ENCODE measurements at places on chromosomes 16 and 17.
A peak's percentile ranks its signal among the peaks of the same experiment; 100 is the strongest.

- no peak for DNase-seq
Observed at GRCh38 chr17:59558953-59559352, 6.5 kb upstream of the DHX40 start.

DNA sequence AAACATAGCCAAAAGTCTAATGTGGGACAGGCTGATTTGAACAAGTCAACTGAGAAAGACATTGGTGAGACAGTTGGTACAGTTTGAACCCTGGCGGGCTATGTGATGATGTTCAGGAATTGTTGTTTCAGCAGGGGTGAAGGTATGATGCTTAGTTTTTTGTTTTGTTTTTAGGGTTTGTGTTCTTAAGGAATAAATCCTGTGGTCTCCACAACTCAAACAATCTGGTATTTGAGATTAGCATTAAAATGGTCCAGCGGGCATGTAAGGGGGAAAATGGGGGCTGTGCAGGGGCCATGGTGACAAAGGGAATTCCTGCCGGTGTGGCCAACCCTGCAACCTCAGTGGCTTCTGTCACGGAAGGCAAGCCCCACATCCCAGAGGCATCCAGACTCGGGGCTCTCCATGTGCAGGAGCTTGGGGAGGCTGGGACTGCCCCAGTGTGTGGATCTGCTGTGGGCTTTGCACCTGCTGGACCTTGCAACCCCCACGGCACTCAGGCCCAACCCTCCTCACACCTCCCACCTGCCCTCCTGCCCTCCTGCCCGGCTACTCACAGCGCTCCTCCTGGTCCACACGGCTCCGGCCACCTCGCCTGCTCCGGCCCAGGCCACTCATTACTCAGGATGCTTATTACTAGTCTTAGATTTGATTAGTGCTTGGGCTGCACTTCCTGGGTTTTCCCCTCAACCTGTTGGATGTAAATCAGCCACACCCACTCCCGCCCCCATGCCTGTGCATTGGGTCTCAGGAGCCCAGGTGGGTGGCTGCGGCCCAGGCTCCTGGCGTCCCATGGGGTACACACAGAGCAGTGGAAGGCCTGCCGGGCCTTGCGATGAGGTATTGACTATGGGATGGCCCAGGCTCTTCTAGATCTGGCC is at the start of gene TNFRSF13B:
Gene TNFRSF13B, minus strand, starts transcription at position 661 of the 881 bp plus-strand sequence. Its CDS starts 43 bp downstream, at position 618.
- no peak for DNase-seq

GRCh38 chr16:66289051-66289680 is 77.3 kb upstream of the CDH5 start:
- DNase-seq = no peak

DNA sequence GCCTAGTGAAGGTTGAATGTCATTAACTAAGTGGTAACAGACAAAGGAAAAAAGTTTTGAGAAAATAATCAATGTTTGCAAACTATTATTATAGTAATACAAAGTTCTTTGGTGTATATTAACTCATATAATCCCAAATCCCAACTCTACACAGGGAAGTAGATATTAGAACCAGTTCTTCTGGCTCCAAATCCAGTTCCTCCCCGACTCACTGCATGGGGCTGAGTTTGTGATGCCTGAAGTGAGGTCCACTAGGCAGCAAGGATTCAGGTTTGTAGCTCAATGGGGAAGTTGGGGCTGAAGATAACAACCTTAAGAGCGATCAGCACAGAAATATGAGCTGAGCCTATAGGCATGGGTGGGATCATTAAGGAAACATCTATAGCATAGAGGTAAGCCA is 5.6 kb upstream of the SYNRG start:
- no peak for DNase-seq

GRCh38 chr17:9907883-9908648 is 3.0 kb upstream of the RCVRN start:
- DNase-seq = no peak

- DNase-seq = no peak
Observed at GRCh38 chr16:974611-975261, 4.0 kb upstream of the LMF1 start.

GRCh38 chr16:983044-984030 is 1.8 kb downstream of the SOX8 start:
- DNase-seq = peak; percentile 67

DNA sequence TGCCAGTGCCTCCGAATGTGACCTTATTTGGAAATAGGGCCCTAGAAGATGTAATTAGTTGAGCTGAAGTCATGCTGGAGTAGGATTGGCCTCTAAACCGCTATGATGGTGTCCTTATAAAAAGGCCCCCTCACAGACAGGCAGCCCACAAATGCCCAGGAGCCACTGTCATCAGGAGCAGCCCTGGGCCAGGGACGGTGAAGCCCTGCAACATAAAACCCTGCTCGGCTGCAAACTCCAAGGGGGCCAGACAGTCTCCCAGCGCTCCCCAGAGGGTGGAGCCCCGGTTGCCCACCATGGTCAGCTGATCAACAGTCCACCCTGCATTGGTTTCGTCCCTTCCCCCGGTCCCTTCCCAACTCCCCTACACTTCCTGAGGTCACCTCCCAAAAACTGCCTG is 351.7 kb downstream of the FOXL1 start:
- no peak for DNase-seq

GRCh38 chr16:82639666-82640336 is 13.0 kb downstream of the CDH13 start:
- no peak for DNase-seq

GRCh38 chr17:49028271-49028670 is 31.1 kb downstream of the IGF2BP1 start:
- DNase-seq = no peak

- no peak for DNase-seq
Observed at GRCh38 chr16:58614212-58614611, 15.4 kb downstream of the CNOT1 start.

- DNase-seq = no peak
Observed at GRCh38 chr17:1447052-1447451, 9.0 kb downstream of the CRK start.

DNA sequence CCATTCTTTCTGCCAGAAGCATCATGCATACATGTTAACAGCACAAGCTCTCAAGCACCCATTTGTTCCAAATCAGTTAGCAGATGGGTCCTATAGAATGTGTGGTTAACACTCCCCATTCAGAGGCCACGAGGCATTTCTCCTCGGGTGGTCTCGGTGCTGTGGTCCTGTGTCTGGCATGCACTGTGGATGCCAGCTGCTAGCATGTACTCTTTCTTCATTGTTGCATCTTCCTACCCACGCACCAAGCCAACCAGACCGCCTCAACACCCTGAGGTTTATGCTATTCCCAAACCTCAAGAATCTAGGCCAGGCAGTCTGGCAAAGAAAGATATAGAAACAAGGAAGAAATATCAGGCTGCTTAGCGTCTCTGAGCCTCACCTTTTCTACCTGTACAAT is 27.8 kb upstream of the MRTFB start:
- DNase-seq = no peak

DNA sequence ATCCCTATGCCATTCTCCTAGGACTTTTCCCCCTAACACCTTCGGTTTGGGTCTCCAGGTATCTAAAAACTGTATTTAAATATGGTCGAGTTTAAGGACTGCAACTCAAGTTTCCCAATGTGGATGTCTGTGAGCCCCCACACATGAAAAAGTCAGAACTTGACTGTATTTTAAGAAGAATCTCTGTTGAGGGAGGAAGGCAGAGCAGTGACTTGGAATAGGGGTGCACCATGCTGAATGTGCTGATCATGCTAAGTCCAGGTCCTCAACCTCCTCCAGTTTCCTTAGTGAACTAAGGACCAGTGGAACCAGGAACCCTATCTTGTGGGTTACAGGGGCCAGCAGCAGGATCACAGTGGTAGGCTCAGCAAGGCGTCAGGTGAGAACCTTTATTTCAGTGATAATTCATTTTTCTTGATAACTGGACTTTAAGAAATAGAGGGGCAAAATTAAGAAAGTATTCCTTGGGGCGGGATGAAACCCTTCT is 19.5 kb downstream of the GRB7 start:
- no peak for DNase-seq

DNA sequence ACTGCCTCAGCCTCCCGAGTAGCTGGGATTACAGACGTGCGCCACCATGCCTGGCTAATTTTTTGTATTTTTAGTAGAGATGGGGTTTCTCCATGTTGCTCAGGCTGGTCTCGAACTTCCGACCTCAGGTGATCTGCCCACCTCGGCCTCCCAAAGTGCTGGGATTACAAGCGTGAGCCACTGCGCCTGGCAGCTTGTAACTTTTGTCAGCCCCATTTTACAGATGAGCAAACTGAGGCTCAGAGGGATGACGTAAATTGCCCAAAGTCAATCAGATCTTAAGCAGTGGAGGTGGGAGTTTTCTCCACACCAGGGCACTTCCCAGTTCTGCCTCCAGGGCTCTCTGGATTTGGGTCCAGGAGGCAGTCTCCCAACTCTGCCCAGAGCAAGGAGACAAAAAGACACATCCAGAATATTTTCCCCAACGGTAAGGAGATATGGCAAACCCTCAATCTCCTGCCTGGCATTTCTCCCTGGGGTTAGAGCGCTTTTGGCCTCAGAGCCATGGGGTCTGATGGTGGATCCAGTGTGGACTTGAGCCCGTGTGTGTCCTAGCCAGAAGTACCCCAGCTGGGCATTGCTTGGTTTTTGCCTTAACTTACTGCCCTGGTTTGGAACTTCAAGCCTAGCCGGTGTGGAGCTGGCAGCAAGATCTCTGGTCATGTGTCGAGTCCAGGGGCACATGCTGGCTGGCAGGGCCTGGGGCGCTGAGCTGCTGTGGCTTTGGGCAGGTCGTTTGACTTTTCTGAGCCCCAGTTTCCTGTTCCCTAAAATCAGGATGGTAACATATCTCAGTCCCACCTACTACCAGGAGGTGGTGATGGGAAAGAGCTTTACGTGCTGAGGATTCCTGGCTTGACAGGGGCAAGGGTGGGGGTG is 3.4 kb downstream of the ADAM11 start:
- DNase-seq = no peak

DNA sequence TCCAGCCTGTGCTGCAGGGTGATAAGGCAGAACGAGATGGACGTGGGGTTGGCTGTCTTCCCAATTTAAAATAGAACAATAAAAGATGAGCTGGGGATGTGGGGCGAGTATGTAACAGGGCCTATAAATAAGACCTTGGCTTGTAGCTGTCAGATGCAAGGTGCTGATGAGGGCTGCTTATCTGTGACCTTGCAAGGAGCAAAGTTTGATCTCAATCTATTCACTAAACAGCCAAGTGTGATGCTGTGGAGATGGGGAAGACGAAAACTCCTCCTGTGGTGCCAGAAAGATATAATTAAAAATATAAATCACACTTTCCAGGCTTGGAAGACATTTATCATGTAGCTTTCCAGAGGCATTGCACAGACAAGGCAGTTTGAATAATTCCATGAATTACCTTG is 26.7 kb upstream of the TEX2 start:
- DNase-seq = no peak

- DNase-seq = no peak
Observed at GRCh38 chr16:82152641-82153112, 17.3 kb downstream of the MPHOSPH6 start.

DNA sequence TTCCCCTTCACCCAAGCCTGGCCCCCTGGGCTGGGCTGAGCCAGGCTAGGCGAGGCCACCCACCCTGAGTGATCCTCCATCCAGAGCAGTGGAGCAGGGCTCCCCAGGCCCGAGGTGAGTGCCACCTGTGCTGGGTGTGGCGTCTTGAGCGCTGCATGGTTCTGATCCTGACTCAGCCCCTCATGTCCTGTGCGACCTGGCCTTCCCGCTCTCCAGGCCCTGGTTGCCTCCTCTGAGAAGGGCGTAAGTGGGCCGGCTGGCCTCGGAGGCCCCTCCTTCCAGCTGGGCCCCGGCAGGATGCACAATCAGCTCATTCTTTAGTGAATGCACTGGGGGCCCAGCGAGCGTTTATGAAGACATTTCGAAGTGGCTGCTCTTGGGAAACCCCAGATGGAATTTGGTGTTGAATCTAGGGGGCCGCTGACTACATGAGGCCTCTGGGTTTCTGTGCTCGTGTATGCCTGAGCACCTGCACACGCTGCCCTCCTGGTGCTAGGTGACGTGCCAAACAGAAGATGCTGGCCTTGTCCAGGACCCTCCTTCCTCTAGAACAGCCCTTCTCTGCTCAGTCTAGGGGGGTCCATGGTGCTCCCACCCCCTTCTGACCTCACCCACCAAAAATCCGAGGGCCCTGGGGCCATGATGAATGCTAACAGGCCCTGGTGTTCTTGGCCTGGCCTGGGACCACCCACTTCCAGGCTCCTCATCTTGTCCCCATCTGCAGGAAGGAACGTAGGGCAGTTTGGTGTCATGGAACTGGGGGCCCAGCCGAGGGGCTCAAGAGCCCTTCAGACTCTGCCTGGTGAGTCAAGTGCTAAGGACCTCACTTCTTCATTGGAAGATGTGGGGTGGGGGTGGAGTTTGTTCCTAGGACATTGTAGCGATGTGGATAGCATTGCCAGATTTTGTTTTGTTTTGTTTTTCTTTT is 3.6 kb upstream of the TMEM92 start:
- no peak for DNase-seq

DNA sequence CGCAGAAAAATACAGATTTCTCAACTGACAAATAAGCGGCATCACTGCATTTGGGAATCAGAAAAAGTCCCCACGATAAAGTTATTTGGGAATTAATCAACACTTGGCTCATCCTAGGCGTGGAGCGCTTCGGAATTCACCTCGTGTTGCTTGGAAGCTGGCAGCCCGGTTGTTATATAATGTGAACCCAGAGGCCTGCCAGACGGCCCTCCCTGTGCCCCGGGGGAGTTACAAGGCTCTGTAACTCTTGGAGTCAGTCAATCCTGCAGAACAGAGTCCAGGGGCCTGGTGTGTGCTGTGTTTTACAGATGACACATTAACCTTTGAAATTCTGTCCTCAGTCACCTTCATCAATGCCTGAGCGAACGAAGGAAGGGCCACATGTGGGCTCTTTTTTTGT is 111.1 kb downstream of the PITPNC1 start:
- no peak for DNase-seq

DNA sequence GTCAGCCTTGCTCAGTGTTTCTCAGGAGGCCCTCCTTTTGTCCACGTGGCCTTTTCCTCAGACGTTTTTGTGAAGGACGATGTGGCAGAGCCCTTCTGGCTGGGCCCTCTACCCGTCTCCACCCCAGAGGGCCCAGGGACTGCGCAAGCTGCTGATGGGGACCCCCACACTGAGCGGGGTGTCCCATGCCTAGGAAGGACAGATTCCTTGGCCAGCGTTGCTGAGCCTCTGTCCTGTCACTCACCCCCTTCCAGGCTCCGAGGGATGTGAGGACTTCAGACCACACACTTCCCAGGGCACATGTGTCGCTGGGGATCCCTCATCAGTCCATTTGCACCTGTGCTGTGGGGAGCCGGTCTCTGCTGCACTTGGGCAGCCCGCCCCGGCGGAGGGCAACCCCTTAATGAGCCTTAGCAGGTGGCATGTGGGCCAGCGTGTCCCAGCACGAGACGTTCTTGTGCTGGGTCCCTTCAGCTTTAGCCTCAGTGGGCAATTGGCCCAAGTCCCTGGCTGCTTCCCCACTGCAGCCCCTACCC is 48.3 kb downstream of the NT5M start:
- DNase-seq = no peak

Measured in right kidney (tissue), 9 donors.